CD4-positive, alpha-beta T cell treated with Interleukin-17A for 4 hours (primary cell): ENCODE measurements at places on chromosomes 1 and 21.

DNA sequence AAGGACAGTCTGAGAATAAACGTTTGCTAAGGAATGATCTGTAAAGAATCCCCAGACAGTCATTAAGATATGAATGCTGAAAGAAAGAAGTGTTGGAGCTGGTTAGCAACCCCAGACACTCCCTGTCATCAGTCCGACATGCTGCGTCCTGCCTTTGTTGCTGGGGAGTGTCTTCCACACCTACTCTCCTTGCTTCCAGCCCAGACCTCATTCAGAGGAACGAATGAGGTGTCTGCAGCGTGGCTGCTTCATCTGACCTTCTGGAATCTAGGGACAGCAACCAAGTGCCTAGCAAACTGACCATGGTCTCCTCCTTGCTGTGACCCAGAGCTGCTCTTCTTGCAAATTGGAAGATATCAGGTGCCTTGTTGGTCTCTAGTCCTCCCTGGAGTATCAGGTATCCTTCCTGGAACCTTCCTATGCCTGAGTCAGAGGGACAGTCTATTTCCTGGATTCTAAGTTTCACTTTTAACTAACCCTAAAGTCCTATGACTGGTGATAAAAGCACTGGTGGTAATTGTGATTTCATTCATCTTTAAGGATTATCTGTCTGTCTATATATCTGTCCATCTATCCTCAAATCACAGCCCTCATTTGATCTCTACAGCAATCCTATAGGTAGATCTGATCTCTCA, 45.3 kb downstream of the NFASC start:
- DNase-seq, result no peak

GRCh38 chr1:201528631-201529252, 10.2 kb upstream of the NAV1 start:
- no peak for DNase-seq

DNA sequence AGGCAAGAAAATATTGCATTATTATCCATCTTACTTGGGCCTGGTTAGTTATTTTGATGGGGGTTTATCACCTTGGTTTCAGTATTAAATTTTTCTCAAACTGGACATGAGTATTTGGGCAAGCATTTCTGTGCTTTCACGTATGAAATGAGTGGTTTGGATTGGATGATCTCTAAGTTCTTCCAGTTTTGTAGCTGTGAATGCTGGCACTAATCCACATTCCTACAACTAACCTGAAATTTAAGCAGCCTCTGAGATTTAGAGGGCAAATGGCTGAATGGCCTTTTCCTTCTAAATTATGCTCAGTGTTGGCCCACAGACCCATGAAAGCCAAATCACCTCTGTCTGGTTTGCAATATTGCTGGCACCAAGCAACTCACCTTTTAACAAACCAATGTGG, 475.0 kb upstream of the B3GALT2 start:
- DNase-seq, result no peak

GRCh38 chr1:45643978-45644377, 20.1 kb upstream of the CCDC17 start:
- no peak for DNase-seq

GRCh38 chr21:21968810-21969209, 970.6 kb downstream of the NCAM2 start:
- no peak for DNase-seq

- DNase-seq, result no peak
Observed at GRCh38 chr1:92990828-92991227, 29.6 kb upstream of the DIPK1A start.

DNA sequence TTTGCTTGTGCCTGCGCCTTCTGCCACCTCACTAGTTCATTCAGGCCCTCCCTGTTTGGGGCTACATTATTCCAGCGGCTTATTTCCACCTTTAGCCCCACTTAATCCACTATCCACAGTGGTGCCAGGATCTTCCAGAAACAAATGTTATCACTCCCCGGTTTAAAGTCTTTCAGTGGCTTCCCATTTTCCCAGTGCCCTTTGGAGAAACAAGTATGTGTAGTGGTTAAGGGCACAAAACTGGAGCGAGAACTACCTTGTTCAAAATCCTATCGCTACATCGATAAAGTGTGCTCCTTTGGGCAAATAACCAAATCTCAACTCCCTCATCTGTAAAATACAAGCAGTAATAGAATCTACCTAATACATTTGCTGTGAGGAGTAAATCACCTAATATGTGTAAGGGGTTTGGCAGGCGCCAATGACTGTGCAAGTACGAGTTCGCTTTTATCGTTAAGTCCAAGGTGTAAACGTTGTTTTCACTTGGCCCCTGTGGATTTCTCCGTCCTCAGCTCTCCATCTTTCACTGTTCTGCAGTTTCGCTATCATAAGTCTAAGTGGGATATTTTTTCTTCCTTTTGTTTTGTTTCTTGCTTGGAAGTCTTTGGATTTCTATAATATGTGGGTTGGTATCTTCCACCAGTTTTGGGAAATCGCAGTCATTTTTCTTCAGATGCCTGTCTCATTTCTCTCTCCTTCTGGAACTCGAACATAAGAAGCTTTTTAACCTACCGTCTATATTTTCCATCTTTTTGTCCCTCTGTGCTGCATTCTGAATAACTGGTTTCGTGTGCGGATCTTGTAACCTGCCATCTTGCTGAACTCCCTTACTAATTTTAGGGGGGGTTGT, 844 bp upstream of the MEAF6 start:
- DNase-seq, result no peak

- peak; percentile 70 for DNase-seq
Observed at GRCh38 chr1:20574686-20575540, 14.0 kb upstream of the CDA start.

DNA sequence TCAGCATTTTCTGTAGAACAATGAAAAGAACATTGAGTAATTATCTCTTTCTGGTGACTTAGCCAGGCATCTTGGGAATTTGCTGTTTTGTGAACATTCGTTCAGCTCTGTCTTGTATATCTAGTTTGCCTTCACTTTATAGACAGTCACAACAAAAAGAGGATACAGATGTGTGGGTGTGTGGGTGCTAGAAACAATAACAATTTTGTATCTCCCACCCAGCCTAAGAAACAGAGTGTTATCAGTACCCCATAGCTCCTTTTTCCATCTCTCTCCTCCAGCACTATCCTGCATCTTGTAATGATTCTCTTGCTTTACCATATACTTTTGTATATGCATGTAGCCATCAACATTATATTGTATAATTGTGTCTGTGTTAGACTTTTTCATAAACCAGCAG, 33.0 kb downstream of the AK4 start:
- DNase-seq, result no peak

DNA sequence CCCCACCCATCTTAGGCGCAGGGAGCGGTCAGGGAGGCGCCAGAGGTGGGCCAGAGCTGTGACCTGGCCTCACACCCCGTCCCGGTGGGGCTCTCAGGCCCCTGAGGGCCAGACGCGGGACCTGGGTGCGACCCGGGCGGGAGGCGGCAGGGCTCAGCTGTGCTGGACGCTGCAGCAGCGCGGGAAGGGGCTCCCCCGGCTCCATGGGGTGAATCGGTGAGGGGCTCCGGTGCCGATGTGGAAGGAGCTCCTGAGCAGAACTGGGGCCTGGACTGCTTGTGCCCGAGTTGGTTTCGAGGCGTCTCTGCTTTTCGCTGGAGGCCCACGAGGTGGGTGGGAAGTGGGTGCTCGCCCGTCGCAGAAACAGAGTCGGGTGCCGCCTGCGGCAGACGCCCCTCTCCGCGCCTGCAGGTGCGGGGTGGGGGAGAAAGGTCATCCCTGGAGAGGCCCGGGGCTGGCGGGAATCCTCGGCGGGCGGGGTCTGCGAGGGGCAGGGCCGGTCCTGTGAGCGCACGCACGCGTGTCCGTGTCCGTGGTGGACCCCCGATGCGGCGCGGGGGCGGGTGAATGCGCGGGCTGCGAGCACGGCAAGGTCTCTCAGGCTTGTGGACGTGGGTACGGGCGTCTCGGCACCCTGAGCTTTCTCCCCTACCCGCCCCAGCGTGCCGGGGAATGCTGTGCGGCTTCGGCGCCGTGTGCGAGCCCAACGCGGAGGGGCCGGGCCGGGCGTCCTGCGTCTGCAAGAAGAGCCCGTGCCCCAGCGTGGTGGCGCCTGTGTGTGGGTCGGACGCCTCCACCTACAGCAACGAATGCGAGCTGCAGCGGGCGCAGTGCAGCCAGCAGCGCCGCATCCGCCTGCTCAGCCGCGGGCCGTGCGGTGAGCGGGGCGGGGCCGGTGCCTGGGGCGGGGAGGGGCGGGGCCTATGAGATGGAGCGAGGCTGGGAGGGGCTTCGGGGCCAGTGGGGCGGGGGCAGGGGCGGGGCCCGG, 20.4 kb downstream of the AGRN start:
- DNase-seq, result peak; percentile 85

DNA sequence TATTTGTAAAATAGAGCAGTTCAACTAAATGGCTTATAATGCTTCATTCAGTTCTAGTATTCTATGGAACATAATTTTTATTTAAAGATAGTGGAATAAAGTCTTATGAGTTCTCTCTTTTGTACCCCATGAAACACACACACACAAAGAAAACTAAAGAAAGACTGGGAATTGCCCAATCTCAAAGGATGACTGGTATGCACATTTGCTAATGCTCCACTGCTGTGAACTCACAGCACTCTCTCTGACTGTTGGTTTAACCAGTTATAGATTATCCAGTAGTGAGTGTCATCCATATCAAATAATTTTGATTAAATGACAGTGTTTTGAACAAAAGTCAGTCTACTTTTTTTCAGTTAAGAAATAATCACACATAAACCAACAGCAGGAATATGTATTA, 1082.4 kb upstream of the B3GALT2 start:
- DNase-seq, result no peak

GRCh38 chr1:97168056-97168455, 446.5 kb downstream of the PTBP2 start:
- no peak for DNase-seq

DNA sequence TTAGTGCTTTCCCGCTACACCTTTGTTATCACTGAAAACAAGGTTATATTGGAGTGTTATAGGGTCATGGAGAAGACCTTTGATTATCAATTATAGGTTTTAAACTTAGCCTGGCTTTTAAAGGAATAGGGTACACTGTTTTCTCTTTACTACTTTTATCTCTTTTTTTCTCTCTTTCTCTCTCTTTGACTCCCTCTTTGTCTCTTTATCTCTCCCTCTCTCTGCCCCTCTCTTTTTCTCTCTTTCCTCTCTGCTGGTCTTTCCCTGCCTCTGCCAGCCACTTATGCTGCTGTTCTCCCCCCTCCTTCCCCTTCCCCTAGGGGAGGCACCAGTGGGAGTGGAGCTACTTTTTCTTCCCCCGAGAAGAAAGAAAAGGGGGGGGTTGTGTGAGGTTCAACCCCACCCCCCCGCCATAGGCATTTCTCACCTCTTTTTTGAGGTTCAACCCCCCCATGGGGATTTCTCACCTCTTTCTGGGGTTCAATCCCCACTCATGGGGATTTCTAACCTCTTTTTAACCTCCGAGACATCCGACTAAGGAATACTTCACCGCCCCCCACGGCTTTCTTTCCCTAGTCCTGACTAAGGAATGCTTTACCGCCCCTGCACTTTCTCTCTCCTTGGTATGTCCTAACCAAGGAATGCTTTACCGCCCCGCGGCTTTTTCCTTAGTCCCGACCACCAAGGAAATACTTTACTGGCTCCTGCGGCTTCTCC, 17.2 kb upstream of the ZBTB8B start:
- DNase-seq, result no peak

DNA sequence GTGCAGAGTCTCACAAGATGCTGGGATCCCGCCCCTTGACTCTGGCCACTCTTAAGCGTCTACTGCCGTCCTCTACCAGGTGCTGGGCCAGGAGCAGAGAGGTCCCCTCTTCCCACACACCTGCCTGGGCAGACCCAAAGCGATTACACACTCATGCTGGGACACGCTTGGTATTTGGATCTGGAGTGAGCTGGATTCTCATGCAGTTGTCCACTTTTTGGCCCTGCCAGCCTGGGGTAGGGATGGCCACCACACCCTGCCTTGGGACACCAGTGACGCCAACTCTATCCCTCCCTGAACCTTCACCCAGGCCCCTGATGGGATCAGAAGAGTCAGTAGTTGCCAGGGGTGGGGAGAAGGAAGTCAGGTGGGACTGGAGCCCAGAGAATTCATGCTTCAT, 28.6 kb downstream of the ITPKB start:
- DNase-seq, result no peak

DNA sequence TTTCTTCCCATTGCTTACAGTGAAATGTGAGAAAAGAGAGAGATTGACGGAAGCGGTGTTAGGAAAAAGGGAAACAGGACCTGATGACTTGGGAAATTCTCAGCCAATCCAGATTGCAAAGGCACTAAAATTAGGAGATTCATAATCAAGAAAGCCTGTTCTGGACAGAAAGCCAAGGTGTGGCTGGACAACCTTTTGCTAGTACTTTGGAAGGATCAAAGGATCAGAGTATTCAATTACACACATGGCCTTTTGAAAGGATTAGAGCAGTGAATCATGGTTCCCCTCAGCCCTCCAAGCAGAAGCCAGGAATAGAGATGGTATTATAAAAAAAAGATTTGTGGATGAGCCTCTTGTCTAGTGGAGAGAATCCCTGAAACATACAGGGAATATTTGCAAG, 669.8 kb upstream of the ADAMTS5 start:
- DNase-seq, result no peak

DNA sequence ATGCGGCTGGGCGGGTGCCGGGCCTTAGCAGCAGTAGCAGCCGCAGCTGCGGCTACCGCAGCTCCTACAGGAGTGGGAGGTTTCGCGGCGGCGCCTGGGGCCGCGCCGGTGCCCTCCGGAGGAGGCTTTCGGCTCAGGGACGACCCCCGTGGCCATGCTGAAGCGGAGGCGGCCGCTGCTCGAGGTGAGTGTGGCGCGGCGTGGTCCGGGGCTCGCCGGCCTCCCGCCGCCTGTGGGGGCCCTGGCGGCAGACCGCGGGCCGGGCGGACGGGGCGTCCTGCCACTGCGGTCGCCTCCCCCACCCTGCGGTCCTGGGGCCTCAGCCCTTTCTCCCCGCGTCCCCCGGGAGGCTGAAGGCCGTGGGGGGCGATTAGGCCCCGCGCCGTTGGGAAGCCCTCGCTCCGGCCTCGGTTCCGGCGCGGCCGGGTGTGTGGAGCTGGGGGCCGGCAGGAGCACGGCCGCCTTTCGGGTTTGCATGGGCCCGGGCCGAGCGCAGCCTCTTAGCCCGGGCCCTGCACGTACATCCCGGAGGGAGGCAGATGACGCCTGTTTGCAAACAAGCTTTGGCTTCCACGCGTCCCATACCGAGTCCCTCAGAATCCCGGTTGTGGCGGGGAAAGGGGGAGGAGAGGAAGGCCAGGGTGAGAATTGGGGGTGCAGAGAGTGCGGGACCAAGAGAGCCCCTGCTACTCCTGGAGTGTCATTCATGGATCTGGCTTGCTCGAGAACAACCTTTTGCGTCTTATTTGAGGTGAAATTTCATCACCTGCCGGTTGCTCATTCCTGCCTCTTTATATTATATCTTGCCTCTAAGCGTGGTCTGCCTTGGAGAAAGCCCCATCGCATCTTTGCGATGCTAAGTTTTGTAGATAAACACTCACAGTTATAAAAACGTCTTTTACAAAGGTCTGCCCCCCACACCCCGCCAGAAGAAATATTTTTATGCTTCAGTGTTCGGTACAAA, 613 bp downstream of the ZFYVE9 start:
- DNase-seq, result peak; percentile 40

- no peak for DNase-seq
Observed at GRCh38 chr1:19287436-19288185, 959 bp downstream of the AKR7A3 start.

GRCh38 chr1:182833271-182833670, 5.9 kb upstream of the DHX9 start:
- DNase-seq, result no peak
